ENCODE measurements at places on chromosomes 7 and 10.

- DNase-seq, result no peak
Measured at GRCh38 chr7:70568674-70569334, 563.1 kb upstream of the GALNT17 start.

- peak; percentile 56 for DNase-seq
Measured at GRCh38 chr10:83983578-83984255, 155.6 kb upstream of the GHITM start.

DNA sequence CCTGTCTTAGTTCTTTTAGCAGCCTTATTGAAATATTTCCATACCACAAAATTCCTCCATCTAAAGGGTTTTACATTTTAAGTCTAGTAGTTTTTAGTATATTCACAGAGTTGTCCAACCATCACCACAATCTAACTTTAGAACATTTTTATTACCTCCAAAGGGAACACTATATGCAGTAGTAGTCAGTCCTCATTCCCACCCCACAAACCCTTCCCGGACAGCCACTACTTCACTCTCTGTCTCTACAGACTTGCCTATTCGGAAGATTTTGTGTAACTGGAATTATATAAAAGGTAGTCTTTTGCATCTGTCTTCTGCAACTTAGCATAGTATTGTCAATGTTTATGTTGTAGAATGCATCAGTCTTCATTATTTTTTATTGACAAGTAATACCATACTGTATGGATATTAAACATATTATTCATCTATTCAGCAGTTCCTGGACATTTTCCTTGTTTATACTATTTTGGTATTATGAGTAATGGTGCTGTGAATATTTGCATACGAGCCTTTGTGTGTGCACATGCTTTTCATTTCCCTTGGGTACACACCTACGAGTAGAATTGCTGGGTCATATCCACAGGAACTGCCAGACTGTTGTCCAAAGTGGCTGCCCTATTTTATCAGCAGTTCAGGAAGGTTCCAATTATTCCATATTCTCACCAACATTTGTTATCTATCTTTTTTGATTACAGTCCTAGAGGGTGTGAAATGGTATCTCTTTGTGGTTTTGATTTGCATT lies 60.9 kb upstream of the LANCL2 start:
- DNase-seq, result no peak

DNA sequence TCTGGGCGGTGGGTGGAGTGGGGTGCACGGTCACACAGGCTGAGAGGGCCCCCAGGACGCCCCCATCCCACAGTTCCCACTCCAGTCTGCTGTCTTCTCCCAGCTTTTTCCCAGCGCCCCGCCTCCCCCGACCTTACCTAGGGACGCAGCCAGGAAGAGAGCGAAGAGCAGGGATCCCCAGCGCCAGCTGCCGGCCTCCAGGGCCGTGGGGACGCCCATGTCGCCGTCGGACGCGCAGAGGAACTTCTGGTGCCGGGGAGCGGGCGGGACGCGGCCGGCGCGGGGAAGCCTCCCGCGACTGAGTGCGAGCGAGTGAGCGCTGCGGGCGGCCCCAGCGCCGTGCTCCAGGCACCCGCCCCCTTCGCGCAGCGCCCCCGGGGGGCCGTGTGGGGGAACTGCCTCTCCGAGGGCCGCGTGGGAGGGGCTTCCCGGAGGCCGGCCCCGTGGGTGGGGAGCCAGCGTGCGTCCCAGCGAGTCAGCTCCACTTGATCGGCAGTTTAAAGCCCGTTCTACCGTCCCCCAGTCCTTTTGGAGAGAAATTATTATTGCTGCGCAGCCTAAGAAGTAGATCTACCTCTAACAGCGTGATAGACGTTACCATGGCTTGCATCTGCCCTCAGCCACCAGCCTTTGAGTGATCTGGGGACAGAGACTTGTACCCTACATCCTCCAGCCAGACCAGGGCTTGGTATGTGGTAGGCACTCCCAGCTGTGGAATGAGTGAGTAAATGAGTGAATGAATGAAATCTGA lies at the start of gene VSIR:
TSS of gene VSIR (minus strand) at position 300 of the 751 bp plus-strand sequence. CDS start at position 219, 81 bp downstream.
- DNase-seq, result peak; percentile 78

GRCh38 chr7:22980422-22980821 lies 33.5 kb downstream of the HYCC1 start:
- DNase-seq, result peak; percentile 84

DNA sequence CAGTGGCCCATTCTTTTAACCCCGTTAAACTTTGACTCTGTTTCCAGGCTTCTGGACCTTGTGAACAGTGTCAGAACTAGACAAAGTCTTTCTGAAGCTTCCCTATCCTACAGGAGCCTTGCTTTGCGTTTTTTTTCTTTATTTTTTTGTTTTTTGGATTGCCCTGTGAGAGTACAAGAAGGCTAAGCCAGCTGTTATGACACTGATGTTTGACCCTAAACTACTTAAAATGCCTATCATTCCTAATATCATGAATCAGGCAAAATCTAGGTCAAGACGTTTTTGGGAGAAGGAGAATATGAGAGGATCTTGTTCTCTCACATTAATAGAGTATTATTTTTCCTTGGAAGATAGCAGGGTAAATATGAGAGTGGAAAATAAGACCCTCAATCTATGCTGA lies 79.8 kb downstream of the EPDR1 start:
- DNase-seq, result no peak

DNA sequence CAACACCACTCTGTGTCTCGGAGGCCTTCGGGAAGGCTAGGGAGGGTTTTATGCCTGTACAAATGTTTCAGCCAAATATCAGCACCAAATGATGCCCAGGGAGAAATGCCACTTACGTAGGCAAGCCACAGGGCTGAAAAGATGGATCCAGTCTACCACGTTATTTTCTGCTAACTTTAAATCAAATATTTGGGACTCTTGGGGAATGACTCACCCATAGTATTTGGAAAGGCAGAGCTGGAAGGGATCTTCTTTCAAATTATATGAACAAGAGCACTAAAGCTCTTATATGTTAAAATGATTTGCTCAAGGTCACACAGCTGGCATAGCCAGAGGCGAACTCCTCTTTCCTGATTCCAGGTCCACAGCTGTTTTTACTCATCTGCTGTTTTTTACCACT lies 591.4 kb downstream of the SORCS1 start:
- DNase-seq, result no peak

DNA sequence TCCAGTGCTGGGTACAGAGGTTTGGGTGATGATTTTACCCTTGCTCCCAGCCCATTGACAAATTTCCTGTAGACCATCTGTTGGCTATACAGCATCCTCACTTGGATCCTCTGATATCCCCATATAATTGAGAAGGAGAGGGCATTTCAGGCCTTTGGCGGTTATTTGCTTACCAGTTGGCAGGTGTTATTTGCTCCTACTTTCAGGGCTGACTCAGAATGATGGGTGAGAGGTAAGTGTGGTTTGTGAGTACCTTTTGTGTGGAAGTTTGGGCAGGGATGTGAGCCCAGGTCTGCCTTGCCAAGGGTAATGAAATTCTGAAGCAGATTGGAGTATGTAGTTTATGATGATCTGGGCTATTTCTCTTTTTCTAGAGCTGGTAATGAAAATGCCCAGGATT lies 93.6 kb downstream of the LRMDA start:
- DNase-seq, result no peak

GRCh38 chr10:110686047-110686446 lies 41.9 kb downstream of the RBM20 start:
- no peak for DNase-seq

DNA sequence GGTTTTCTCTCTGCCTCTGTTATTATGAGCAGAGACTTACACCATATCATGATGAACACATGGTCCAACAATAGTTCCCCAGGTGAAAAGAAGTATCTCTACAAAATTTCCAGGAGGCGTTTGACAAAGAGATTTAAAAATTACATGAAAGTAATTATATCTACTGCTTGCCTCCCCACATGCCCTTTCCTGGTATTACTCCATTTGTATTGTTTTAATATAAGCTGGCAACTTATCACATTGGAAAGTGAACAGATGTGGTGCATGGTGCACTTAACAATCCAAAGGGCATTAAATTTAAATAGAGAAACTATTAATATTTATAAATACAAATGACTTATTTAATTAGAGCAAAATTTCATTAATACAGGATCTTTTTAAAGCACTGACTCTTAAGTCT lies 638.2 kb downstream of the ANKRD7 start:
- no peak for DNase-seq

GRCh38 chr10:121165276-121165675 lies 314.1 kb downstream of the WDR11 start:
- peak; percentile 4 for DNase-seq

GRCh38 chr7:75971309-75971960 lies 23.0 kb downstream of the TMEM120A start:
- DNase-seq, result no peak

GRCh38 chr7:93715234-93715633 lies 140.7 kb upstream of the CALCR start:
- peak; percentile 55 for DNase-seq

DNA sequence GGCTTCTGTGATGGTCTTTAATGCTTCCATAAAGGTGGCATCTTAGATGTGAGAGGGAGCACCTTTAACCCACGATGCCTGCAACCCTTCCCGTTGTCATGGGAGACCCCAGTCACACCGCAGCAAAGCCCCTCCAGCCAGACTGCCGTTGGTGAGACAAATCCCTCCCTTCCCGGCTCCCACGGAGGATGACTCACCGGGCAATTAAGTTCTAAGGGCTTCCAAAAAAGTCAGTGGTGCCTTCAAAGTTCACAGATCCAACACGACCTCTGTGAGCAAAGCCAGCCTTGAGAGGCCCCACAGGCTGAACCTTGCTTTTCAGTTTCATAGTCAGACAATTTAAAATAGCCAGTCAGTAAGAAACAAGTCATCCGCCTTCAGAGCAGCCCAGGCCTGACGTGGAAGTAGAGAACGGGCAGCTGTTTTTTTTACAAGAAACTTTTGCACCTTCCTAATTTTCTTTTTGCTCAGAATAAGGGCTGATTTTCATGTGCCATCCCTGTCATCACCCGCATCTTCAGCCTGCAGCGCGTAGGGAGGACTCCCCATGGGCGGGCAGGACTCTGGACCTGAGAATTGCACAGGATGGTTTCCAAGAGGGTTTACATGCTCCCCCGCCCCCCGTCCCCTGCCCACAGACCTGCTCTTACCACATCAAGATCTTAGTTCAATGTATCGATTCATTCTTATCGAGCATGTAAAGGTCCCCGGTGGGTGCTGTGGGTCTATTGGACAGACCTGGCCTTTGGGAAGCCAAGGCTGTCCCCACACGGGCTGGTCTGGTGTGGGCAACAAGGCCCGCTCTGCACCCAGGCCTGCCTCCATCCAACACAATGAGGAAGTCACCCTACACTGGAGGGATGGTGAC lies 333.9 kb downstream of the DNAJB6 start:
- no peak for DNase-seq

GRCh38 chr7:101814991-101815825 lies 2.2 kb upstream of the CUX1 start:
- peak; percentile 41 for DNase-seq

DNA sequence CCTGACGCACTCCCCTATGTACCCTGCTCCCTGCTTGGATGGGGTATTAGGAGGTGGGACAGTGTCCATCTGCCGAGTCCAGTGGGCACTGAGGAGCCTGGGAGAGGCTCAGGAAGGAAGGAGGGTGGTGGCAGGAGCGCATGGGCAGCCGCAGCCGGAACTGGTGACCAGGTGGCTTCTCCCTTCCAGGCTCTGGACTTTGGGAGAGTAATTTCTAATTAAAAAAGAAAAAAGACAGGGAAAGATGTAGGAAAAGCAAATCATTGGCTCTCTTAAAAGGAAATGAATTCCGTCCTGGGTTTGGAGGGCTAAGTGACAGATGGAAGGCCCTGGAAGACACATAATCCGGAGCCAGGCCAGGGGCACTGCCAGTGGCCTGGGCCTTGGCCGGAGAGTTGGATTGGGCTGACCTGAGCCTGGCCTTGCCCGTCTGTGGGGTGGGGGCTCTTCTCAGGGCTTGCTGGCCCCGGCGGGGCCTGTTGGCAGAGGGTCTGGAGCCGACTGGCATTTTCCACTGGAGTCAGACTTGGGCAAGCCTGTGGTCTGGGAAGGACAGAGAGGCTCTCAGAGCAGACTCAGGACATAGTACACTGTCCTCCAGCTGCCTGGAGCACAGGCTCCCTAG lies 63.0 kb downstream of the NEURL1 start:
- DNase-seq, result no peak

GRCh38 chr7:79298145-79298760 lies 155.2 kb downstream of the MAGI2 start:
- DNase-seq, result peak; percentile 58

GRCh38 chr7:128833148-128833945 lies 3.1 kb downstream of the FLNC start:
- DNase-seq, result peak; percentile 90

DNA sequence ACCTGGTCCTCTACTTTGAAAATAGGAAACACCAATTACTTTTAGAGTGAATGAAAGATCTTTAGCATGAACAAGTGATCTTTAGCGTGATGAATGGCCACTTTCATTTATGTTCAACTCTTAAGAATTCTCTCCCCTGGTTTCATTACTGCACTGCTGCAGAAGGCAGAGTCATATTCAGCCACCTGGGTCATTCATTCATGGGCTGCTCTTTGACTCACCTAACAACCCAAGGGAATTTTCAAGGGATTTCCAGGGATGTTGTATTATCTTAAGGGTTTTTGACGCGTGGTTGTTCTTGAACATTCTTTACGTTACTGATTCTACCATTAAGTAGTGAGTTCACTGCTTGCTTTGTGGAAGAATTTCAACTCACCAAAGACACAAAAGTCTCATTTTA lies 87.3 kb upstream of the STK17A start:
- no peak for DNase-seq

- no peak for DNase-seq
Measured at GRCh38 chr7:133051719-133052400, 30.0 kb downstream of the CHCHD3 start.

GRCh38 chr7:115066634-115067033 lies 144.7 kb downstream of the MDFIC start:
- no peak for DNase-seq

- DNase-seq, result no peak
Measured at GRCh38 chr10:114534571-114534981, 123.5 kb downstream of the ABLIM1 start.

DNA sequence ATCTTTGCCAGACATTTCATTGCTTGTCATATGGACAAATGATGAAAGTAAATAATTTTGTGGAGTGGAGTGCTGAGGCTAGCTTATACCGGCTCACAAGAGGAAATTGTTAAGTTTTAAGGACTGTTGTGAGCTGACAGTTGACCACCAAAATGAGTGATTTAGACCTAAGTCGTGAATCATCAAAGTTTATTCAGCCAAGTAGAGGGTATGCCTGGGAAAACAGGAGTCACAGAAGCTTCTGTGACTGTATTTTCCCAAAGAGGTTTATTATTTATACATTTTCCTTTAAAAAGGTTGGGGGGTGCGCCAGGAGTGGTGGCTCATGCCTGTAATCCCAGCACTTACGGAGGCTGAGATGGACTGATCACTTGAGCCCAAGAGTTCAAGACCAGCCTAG lies 21.8 kb downstream of the MRPS24 start:
- DNase-seq, result no peak
